ENCODE measurements at places on chromosomes 11 and 22.
A peak's percentile ranks its signal among the peaks of the same experiment; 100 is the strongest.

DNA sequence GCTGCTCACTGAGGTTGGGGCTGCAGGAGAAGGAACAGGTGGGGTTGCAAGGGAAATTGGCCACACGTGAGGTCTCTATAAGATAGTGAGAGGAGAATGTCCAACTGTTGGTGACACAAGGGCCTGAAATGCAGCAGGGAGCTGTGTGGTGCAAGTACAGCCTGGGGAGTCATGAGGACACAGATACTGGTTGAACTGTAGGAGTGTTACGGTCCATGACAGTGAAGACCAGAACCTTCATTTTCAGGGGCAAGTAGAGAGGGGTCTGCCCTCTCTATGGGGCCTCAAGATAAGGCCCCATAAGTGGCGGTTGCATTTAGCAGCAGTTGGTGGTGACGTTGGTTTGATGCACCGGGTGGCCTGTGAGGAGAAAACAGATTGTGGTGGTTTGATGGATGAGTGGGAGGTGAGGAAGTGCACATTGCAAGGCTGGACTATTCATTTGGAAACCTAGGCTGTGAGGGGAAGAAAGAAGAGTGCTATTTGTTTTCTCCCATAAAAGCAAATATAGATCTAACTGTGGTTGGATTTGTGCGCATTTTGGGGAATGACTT, 39.4 kb downstream of the MICAL2 start:
- no peak for DNase-seq

- no peak for DNase-seq
These were observed 60.3 kb downstream of the CWF19L2 start for GRCh38 chr11:107397357-107397756.

GRCh38 chr11:117833401-117833891, 8.9 kb upstream of the FXYD2 start:
- peak; percentile 66 for DNase-seq

DNA sequence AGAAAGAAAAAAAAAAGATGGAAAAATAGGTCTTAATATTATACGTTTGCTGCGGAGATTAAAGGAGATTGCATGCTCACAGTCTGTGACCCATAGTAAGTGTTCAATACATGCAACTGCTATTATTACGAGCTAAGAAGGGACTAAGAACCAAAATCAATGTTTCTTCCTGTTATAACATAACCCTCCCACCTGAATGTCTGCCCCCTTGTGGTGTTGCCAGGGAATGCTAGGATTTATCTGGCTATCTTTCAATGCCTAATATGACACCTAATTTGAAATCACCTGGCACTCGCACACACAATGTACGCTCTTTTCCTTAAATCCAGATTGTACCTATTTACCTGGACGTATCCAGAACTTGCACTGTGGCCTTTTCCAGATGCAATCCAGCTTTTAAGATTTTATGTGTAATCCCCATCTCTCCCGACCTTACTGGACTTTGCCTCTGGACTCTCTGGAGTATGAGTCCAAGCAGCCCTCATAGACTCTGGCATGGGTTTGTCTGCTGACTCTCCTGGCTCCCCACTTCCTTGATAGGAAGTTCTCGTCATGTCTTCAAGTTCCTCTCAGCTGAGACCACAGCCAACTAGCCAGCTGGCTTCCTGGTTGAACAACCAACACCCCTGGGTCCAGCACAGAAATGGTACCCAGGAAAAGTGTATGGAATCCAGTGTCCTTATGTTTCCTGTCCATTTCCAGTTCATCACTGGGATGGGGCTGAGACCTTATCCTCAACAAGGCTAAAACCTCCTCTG, 151.5 kb downstream of the CCDC34 start:
- no peak for DNase-seq

DNA sequence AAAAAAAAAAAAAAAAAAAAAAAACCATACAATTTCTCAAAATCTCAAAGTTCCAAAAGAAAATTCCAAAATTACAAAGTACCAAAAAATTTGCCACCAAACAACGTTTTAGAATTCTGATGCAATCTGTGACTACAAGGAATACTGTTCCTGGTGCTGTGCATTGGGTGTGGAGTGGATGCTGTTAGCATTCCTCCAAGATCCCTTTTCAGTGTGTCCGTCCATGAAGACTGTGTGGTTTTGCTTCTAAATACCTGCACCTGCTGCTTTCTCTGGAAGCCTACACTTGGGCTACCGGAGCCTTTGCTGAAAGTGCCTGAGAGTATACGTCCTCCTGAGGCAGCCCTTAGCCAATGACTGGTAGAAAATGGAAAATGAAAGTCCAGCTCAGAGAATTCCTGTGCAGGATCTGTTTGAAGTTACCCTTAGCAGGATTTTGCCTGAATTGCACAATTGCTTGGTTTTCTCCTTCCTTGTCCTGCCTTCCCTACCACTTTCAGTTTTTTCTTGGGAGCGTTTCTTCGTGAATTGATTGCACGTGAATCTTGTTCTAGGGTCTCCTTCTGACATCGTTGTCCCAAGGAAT, 140.8 kb downstream of the TRPC6 start:
- no peak for DNase-seq

- DNase-seq = peak; percentile 66
These were observed 246.8 kb downstream of the BUD13 start for GRCh38 chr11:116525961-116526495.
